ENCODE measurements at places on chromosomes 11 and 22.

DNA sequence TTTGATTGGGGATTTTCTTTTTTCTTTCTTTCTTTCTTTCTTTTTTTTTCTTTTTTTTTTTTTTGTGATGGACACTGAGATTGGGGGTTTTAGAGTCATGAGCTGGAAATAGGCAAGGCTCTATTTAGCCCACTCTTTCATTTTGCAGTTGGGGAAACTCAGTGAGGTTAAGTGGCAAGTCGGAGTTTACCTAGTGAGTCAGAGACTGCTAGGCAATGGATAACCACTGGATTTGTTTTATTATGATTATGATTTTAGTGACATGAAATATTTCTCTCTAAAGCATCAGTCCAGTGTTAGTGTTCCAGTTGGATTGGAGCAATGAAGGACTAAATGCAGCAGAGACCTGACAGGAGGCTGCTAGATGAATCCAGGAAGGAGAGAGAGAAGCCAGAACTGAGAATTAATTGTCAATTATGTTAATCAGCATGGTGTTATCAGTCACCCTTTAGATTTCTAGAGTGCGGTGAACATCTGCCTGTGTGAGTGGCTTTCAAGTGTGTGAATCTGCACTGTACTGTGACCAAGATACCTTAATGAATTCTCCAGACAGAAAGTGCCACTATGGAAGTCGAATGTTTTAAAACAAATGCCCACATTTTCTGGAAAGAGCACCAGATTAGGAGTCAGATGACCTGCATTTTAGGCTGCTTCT, 10.9 kb downstream of the BMAL1 start:
- no peak for DNase-seq

DNA sequence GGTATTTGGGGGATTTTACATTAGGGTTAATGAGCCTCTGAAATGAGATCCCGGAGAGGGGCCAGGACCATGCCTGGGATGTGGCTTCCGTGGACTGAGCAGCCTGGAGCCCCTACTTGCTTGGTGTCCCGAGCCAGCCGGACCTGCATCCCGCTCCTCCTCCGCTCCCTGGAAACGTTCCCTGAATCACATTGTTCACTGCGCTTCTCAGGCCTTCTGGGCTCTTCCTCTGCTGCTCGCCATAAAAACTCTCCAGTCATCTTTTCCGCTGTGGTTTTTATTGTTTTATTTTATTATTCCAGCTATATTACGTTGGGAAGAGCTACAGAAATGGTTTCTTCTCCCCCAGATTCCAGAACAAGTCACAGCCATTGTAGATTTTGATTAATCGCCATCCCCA, 13.3 kb upstream of the KCNQ1OT1 start:
- DNase-seq, result no peak

- no peak for DNase-seq
Observed at GRCh38 chr22:19879246-19879570, 24.5 kb upstream of the GNB1L start.

- DNase-seq, result no peak
Observed at GRCh38 chr11:35784699-35785098, 122.1 kb downstream of the TRIM44 start.

- no peak for DNase-seq
Observed at GRCh38 chr11:106997227-106997626, 21.0 kb downstream of the GUCY1A2 start.

DNA sequence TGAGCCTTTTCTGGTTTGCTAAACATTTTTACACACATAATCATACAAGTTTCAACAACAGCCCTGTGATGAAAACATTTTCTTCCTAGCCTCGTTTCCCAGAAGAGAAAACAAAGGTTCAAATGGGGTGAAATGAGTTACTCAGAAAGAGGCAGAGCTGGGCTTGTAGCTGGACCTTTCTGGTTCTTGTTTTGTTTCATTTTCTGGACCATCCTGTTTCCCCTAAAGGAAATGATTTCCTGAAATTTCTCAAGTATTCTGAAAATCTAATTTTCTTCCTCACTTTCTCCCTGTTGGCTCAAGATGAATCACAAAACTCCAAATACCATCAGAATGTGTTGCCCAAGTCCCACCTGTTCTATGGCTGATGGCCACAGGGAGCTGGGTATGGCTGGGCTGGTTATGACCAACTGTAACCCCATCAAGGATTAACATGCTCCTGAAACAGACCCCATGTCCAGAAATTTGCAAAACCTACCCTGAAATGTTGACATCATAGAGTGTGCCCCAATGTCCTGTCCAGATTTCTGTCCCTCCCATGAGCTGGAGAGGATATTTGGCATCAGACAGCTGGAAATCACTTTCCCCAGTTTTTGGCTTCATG, 6.7 kb upstream of the APOL4 start:
- no peak for DNase-seq

DNA sequence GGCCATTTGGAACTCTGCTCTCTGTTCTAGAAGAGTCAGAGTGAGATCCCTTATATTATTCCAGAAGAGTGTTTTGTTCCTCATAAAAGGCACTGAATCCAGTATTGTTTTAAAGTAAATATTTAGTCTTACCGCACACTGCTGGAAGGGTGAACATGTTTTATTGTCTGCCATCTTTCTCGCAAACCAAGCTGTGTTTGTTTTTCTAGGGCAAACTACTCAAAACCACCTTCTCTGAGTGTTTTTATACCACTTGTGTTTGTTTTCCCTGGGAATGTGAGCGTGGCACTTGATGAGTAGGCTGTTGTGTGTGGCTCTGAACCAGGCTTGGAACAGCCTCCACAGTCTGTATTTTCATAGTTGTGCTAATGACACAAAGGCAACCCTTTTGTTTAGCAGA, 89.8 kb downstream of the DBX1 start:
- no peak for DNase-seq

- DNase-seq, result no peak
Observed at GRCh38 chr22:20441631-20442484, 4.2 kb upstream of the SCARF2 start.

DNA sequence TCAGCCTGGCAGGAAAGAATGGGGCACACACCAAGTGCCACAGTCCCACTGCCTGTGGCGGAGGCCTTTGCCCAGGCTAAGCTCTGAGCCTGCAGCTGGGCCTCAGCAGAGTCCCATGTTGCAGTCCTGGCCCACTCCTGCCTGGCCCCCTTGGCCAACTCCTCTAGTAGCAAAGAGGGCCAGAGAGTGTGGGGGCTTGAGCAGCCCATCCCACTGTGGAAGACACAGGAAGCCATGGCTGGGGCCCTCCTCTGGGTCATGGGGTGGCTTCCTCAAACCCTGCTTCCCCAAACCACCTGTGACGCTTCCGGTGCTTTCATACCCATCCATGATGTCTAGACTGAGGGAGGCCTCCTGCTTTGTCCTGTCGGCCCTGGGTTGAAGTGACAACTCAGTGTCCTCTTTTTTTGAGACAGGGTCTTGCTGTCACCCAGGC, 5.8 kb downstream of the RPS19BP1 start:
- DNase-seq, result no peak

GRCh38 chr11:92306966-92307510, 82.4 kb downstream of the FAT3 start:
- DNase-seq, result no peak

GRCh38 chr11:74299015-74299414, 12.4 kb downstream of the P4HA3 start:
- DNase-seq, result no peak

- no peak for DNase-seq
Observed at GRCh38 chr11:105177658-105178057, 38.1 kb upstream of the CARD18 start.

- DNase-seq, result no peak
Observed at GRCh38 chr11:81574301-81574700, 1159.4 kb downstream of the FAM181B start.

- no peak for DNase-seq
Observed at GRCh38 chr11:20309231-20310025, 54.1 kb upstream of the HTATIP2 start.

DNA sequence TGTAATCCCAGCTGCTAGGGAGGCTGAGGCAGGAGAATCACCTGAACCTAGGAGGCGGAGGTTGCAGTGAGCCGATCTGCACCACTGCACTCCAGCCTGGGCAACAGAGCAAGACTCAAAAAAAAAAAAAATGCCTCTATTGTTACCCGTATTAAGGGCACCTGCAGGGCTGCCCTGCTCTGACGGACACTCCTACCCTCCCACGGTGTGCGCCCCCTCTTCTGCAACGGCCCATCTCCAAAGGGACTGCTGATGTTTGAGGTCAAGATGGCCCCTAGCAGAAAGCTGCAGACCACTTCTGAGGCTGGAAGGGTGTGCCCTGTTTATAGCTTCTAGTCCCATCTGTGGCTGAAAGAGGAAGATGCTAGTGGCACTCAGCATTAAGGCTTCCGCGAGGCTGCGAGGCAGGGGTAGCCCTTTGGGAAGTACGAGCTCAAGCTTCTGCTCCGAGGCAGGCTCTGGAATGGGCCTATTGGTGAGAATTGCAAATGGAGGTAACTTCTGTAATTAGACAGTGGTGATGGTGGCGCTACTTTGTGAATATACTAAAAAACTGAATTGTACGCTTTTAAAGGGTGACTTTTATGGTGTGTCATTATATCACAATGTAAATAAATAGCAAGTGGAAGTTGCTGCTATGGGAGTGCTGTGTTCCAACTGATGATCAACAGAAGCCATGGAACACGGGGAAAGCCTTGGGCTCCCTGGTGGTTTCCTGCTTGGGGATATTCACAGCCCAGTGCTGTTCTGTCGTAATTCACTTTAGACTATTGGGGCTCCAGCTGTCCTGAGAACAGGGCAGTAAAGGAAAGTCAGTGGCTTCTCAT, 24.3 kb downstream of the ARFGAP2 start:
- no peak for DNase-seq

DNA sequence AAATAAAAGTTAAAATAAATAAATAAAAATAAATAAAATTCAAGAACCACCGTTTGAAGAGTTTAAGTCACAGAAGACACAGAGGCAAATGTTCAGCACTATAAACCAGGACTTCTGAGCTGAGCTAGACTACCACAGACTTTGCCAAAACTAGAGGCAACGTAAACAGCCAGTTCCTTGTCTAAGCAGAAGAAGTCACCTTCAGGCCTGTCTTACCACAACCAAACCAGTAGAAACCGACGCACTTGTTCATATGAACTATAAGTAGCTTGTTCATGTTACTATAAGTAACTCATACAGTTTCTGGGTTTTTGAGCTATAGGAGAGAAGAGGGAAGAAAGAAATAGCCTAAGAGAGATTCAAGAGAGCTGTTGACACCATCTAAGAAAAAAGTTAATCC, 48.3 kb downstream of the NNMT start:
- no peak for DNase-seq

DNA sequence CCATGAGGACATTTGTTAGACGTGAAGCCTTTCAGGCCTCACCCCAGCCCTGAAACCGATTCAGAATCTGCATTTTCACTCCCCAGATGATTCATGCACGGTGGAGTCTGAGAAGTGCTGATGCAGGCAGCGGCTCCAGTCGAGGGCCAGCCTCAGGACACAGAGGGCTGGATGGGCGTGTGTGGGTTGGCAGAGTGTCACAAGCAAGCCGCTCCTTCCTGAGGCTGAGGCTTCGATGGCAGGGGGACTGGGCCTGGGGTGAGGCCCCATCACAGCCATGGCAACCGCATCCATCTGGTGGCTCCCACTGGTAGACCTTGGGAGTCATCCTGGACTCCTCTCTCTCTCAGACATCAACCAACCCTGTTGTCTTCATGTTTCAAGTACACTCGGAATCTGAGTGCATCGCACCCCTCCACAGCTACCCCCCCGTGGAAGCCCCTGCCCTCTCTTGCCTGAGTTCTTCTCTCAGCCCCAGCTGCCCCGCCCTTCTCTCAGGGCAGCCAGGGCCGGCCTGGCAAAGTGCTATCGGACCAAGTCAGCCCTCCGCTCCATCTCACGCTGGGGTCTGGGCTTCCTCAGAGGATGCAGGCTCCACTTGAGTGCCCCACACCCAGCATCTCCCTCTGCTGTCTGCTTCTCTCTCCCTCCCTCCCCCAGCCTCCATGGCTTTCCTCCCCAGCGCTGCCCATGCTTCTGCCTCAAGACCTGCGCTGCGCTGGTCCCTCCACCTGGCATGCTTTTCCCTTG, 10.6 kb downstream of the KCNC1 start:
- no peak for DNase-seq

DNA sequence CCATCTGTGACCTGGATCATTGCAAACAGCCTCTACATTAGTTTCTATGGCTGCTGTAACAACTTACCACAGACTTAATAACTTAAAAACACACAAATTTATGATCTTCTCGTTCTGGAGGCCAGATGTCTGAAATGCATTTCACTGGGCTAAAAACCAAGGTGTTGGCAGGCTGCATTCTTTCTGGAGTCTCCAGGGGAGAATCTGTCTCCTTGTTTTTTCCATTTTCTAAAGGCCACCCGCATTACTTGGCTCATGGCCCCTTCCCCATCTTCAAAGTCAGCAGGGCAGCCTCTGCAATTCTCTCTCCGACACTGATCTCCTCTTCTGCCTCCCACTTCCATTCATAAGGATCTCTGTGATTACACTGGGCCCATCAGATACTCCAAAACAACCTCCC, 11.6 kb downstream of the SCGB1A1 start:
- no peak for DNase-seq

DNA sequence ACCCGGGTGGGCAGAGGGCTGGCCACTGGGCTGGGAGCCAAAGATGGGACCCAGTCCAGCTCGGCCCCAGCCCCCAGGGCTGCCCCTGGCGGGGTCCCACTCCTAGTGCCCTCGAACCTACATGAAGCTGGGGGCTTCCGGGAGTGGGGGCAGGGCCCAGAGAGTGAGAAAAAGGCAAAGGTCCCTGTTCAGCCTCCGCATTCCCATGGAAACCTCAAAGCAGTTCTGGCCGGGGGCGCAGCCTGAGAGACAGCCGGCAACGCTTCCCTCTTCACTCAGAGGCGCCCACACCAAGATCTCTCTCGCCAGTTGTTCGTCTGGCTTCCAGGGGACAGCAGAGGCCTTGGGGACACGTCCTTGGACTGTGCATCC, 22.4 kb upstream of the ARHGAP8 start:
- no peak for DNase-seq

GRCh38 chr11:78952890-78953289, 378.2 kb upstream of the NARS2 start:
- no peak for DNase-seq

- no peak for DNase-seq
Observed at GRCh38 chr11:133833898-133834681, 11.2 kb downstream of the SPATA19 start.

DNA sequence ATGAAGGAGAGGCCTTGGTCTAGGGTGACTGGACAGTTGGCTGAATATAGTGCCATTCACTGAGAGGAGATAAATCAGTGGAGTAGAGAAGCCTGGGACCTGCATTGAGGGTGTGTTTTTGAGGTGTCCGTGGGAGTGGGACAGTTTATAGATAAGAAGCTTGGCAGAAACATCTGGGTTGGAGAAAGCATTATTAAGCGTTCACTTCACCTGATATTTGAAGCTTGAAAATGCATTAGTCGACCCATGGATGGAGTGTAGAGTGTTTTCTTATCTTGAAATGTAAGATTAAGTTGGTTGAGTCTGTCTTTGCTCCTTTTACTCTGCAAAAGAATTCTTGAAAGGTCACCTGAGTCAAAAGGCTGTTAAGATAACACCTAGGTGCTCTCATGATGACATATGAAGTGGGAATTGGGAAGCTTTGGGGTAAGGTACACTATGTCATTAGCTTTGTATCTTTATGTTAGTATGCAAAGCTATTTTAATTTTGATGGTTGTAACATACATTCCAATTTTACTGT, 160.7 kb downstream of the ARHGAP42 start:
- DNase-seq, result no peak
